Stimulated activated CD8-positive, alpha-beta memory T cell treated with anti-CD3 and anti-CD28 coated beads, Interleukin-15, amount 100 ng/mL, for 4 hours (primary cell): ENCODE measurements at places on chromosomes 2 and 18.

DNA sequence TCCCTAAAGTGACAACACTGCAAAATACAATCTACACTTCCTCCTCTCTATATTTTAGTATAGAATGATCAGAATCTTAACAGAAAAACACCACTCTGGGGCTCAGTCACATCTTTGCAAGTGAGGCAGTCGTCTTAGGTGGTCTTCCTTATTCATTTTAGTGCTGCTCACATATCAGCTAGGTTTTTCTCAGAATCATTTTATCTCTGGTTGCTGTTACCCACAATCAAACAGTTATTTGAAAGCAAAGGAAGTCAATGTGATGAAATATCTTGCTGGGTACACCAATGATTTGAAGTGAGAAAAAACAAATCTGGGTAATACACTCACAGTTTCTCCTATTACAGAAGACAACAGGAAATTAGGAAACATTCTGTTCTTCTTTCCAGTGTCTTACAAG, 275.2 kb downstream of the DSEL start:
- no peak for DNase-seq

DNA sequence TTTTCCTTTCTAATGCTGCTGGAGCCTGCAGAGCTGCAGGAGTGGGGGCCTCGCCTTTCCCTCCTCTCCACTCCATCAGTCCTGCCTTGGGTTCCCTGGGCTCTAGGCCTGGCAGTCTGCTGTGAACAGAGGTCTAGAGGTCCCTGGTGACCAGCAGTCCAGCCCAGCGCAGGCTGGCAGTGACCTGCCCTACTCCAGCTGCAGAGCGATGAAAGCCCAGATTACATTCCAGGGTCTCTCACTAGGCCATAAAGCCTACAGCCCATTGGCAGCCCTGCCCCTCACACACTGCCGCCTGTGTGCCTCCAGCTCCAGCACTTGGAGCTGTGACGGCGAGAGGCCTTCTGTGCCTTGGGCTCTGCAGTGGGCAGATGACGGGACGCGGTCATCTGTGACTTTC, 14.8 kb upstream of the MAL start:
- no peak for DNase-seq

DNA sequence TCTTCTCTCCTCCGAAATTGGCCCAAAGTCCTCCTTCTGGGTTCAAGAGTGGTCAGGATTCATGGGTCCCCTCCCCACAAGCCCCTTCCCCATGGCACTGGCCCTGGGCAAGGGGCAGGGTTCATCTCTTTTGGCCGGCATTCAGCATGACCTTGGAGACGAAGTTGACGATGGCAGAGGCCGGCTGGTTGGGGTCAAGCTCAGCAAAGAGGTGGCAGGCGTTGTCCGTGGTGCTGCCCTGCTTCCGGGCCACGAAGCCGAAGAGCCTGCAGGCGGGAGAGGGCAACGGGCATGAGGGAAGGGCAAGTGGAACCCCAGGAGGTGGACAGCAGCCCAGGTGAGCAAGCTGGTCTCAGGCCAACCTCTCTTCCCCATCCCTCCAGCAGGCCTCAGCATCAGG, 198.5 kb downstream of the TNS1 start:
- no peak for DNase-seq

DNA sequence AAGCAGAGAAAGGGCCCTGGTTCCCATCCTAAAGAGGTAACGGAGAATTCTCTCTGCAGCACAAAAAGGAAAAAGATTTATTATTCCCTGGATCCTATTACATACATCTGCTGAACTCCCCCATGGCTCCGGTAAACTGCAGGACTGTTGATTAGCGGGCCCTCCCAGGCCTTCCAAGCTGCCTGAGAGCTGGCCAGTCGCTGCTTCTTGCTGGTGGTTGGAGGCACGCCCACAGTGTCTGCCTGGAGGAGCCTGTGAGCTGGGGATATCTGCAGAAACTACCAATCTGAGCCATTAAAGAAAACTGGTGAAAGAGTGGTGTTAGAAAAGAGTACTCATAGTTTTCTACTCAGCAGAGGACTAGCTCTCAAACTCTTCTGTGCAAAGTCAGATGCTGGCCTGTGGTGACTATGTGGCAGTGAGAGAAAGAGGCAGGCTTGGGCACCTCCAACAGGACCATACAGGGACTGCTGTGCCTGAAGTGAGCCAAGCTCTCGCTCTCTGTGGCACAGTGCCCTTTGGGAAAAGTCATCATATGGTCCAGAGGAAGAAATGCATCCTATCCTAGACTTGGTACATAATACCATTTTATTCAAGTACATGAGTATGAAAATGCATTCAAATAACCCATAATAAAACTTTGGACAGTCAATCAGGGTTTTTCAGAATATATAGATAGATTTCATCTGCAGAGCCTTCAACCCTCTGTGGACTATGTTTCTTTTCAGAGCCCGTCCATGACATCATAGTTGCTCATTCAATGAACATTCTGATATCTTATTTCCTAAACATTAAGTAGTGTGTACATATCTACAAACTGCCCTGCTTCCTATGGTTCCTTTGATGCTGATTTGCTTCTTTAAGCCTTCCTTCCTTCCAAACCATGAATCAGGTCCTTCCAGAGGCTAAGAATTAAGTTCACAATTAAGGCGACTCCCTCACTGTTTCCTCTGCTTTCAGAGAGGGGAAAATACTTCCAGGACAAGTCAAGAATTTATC, 242.0 kb upstream of the LYPD1 start:
- DNase-seq, result no peak

- no peak for DNase-seq
These were observed 19.3 kb downstream of the SPEG start for GRCh38 chr2:219453671-219454590.

DNA sequence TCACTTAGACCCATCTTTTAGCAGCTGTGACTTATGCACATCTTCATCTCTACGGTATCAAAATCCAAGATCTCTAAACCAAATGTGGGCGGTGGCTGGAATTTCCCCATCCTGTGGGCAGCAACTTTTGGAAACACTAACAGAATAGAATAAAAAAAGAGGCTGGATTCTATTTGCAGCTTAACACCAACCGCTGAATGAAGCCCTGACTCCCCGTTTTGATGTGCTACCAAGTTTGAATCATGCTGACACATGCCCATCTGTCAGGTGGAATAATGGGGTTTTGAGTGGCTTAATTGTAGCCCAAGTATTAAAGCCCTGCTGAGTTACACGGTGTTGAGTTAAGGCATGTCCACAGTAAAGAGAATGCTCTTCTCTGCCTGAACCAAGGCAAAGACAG, 165.2 kb downstream of the MTCL1 start:
- DNase-seq, result no peak

DNA sequence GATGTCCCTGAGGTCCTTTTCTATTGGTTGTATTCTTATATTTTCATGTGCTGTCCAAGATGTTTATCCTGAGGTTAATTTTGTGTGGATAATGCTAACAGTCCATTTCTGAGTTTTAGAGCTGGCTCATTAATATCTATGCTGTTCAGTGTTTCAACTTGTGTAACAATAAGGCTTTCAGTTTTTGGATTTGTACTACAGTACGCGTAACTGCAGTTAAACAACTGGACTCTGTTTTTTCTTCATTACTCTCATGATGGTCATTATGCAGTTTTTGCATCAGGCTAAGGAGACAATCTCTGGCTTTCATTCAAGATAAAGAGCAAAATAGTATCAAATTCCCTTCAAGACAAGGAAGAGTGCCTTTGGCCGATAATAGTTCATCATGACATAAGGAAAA, 1364.8 kb downstream of the DPP10 start:
- no peak for DNase-seq

DNA sequence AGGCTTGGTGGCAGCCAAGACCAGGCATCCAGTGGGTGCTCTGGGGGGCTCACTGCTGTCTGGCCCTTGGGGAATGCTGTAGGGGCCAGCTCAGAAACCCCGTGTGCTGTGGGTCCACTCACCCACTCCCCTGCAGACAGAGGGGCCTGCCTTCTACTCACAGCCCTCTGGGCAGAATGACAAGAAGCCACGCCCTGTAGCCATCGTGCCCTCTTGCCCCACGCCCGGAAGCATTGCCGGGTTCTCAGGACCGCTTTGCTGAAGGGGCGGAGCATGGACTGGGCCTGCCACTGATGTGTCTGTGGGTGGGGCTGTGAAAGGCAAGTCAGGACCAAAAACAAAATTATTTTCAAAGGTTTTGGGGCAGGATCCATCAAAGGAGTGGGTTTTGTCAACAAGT, 27.8 kb downstream of the GLI2 start:
- DNase-seq, result no peak

GRCh38 chr2:236507393-236508085, 62.1 kb upstream of the ACKR3 start:
- DNase-seq, result peak; percentile 15

DNA sequence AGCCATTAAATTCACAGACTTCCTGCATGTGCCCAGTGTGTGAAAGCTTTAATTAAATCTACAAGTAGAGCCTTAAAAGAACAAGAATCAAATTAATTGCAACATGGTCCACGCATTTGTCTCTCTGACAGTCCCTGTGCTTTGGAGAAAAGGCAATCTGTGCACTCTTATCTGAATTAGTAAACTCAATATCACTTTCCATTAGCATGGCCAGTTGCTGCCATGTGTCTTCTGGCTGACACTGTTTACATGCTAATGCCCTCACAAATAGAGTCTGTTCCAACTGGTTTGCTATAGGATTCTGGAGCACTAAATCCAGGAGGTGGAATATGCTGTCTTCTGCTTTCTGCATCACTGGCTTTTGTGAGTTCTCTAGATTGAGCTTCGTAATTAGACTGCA, 434.5 kb upstream of the RAB12 start:
- no peak for DNase-seq

GRCh38 chr18:27985832-27986231, 191.1 kb downstream of the CDH2 start:
- DNase-seq, result no peak

DNA sequence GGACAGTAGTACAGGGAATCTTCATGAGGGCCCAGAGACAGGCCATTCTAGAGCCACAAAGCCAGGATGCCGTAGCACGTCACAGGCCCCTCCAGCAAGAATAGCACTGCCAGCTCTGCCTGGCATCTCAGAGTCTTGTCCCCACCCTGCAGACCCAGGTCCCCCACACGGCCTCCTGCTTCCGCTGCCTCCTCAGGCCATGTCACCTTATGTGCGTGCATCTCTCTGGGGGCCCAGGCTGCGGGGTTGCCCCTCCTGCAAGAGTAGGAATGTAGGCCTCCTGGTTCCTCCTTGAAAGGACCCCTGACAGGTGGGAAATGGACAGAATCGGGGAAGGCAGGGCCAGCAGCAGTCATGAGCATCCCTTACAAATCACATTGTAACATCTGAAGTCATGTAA, 49.8 kb downstream of the ADI1 start:
- DNase-seq, result no peak

GRCh38 chr2:100137318-100137717, 5.1 kb downstream of the AFF3 start:
- no peak for DNase-seq

DNA sequence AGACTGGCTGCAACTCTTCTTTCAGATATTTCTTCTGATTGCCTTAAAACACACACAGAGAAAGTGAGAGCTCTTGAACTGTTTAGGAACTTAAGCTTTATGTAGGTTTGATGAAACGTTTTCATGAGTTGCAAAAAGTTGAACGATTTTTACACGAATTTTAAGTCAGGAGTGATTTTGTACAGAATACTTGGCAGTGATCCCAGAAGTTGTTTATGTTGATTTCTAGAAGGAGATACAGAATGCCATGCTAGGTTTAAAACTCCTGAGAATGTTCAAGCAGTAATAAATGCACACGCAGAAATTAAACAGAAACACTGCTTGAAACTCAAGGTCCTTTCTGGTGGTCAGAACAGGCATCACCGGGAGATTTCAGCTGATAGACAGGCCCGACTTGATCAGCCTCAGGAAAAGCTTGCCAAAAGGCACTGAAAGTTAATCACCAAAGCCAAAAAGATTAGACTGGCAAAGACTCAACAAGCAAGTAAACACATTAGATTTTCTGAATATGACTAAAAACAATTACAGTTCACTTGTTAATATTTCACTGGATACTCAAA, 123.1 kb downstream of the SOCS6 start:
- DNase-seq, result no peak

DNA sequence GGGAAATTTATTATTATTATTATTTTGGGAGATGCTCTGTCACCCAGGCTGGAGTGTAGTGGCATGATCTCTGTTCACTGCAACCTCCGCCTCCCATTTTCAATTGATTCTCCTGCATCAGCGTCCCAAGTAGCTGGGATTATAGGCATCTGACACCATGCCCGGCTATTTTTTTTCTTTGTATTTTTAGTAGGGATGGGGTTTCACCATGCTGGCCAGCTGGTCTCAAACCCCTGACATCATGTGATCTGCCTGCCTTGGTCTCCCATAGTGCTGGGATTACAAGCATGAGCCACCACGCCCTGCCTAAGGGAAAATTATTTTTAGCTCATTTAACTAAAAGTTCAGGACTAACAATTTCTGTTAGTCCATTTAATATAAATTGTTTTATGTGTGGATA, 109.2 kb upstream of the SESTD1 start:
- no peak for DNase-seq

DNA sequence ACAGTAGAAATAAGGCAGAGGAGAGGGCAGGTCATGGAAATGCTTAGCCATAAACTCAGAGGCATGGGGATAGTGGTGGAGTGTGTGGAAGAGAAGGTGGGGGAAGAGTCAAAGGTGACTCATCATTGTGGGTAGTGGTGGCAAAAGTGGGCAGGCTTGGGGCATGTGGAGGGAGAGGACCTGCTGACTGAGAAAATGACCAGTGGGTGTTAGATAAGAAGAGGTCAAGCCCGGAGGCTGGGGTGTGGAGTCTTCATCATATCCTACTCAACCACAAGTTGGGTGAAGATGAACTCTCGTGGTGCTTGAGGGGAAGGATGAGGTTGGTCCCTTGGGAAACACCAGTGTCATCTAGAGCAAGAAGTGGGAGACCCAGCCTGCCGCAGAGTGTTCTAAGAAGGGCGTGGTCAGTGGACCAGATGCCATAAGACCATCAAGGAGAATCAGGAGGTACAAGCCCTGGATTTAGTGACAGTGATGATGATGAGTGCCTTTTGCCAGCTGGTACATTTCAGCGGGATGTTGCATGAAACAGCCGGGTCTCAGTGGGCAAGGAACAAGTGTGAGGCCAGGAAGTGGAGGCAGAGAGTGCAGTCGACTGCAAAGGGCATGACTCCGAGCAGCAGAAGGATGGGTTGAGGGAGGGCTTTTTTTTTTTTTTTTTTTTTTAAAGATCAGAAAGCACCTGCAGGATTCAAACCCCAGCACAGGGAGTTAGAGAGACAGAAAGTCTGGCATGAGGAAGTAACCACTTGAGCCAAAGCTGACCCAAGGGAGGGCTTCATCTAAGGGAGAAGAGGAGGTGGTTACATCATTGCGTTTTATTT, 122.6 kb upstream of the SPRED2 start:
- no peak for DNase-seq

DNA sequence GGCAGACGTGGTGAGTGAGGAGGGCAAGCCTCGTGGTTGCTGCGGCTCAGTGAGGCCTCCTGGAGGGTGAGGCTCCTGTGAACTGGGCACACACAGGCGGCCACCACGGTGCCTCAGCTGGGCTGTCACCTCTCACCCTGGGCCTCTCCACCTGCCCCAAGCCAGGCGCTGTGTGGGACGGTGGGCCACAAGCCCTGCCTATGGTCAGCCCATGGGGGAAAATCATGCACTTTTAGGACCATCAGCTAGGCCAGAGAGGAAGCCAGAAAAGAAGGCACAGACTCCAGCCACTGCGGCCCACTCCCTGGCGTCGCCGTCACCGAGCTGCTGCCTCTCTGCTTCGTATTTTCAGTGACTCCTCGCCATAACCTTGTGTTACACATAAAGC, 28.5 kb upstream of the HS6ST1 start:
- no peak for DNase-seq
